Cardiac fibroblast (primary cell): ENCODE measurements at places on chromosomes 1 and 21.

- no peak for DNase-seq
Measured at GRCh38 chr1:109191891-109192290, 21.8 kb upstream of the SARS1 start.

DNA sequence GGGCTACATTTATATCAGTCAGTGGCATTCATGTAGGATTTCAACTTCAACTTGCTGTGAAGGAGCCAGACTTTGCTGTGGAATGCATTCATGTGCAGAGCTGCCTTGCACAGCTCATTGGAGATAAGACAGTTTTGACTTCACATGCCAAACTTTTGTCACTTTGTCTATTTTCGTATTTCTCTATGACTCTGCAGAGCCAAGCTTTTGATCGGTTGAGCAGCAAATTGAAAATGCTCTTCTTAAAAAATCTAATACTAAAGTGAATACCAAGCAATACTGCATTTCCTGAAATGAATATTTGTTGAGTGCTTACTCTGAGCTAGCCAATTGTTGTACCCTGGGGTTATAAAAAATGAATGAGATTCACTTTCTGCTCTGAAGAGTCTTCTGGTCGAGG, 388.7 kb downstream of the ST6GALNAC3 start:
- DNase-seq: no peak

DNA sequence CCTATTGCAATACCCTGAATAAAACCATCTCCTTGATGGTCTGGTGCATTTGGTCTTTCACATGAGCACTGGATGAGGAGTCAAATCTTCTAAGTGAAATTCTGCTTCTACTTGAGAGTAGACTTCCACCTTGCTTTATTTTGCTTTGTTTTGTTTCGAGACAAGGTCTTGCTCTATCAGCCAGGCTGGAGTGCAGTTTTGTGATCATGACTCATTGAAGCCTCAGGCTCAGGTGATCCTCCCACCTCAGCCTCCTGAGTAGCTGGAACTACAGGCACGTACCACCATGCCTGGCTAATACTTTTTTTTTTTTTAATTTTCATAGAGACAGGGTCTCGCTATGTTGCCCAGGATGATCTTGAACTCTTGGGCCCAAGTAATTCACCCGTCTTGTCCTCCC, 65.8 kb upstream of the F3 start:
- DNase-seq: no peak

DNA sequence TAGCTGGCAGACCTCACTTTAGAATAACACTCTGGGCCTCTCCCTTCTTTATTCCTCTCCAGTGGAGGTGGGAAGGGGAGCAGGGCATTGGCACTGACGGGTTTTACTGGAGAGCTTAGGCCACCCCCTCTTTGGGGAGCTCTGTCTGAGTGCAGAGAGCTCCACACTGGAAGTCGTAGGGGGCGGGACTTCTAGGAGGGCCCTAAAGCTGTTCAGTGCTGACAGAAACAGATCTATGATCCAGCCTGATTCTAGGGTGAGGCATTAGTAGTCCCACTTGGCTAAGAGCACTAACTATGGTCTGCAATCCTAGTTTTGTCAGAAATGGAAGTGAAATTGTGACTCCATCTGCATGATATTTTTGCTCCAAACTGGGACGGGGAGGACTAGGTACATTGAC, 138.7 kb downstream of the MIS18A start:
- no peak for DNase-seq

DNA sequence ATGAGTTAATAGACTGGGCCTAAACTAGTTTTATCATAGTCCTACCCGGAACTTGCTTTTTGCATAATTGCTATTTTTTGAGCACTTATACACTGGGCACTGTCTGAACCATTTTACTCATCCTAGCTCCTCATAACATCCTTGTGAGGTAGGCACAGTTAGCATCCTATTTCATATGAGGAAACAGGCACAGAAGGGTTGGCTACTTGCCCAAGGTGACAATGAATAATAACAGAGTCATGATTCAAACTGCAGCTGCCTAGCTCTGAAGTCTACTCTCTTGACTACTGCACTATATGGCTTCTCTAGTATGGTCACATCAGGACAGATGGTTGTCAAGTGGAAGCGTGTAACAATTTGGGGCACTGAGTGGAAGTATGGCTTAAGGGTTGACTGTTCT, 18.2 kb upstream of the RC3H1 start:
- DNase-seq: peak; percentile 57

DNA sequence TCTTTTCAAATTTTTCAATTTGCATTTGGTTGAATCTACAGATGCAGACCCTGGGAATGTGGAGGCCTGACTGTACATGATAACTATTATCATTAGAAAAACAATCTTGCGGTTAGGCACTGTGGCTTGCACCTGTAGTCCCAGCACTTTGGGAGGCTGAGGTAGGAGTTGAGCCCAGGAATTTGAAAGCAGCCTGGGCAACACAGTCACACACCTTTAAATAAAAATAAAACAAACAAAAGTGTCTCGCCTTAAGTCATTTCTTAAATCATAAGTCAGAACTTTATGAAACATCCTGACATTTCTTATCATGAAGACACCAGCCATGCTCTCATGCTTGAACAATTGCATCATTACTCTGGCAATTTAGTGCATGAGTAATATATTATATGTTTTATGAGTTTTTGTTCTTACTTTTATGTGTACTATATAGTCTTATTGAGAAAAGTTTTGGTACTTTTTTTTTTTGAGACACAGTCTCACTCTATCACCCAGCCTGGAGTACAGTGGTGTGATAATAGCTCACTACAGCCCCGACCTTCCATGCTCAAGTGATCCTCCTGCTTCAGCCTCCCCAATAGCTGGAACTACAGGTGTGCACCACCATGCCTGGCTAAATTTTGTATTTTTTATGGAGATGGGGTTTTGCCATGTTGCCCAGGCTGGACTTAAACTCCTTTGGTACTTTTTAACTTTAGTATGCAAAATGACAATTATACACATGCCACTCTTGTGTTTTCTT, 7.8 kb downstream of the TBX19 start:
- DNase-seq: peak; percentile 50
